SHP77 treated with DMSO at 0.1 percent for 48 hours (cell line): ENCODE measurements at places on chromosomes 1 and 21.

GRCh38 chr1:54854381-54855020 lies 32.5 kb downstream of the DHCR24 start:
- no peak for DNase-seq

DNA sequence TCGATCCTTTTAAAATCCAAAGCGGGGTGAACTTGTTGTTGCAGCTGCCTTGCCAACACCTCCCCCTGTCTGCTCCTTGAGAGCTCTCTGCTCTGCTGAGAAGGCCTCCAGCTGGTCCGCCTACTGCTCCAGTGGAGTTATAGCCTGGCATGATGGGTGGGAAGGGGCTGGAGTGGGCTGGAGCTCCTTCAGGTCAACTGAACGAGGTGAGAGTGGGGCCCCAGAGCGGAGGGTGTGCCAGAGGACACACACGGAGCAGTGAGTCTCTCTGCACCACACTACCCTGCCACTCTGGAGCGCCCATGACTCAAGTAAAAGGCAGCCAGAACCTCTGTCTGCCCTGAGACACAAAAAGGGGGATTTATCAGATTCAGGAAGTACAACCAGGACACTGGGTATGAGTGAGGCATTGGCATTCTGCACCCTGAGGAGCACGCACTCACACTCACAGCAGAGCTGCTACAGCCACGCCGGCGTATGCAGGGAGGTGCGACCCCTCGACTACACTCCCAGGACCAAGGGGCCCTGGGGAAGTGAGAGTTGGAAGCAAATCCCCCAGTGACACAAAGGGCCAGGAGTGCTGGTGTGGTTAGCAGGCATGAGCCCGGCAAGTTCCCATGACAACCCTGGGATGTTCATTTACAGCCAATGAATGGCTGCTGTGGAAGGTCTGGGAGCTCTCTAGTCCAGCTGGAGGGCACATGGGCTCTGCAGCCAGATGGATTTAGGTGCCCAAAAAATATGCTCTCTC lies 28.0 kb upstream of the EVA1B start:
- no peak for DNase-seq

GRCh38 chr1:38780133-38780532 lies 79.4 kb downstream of the RRAGC start:
- DNase-seq = no peak

DNA sequence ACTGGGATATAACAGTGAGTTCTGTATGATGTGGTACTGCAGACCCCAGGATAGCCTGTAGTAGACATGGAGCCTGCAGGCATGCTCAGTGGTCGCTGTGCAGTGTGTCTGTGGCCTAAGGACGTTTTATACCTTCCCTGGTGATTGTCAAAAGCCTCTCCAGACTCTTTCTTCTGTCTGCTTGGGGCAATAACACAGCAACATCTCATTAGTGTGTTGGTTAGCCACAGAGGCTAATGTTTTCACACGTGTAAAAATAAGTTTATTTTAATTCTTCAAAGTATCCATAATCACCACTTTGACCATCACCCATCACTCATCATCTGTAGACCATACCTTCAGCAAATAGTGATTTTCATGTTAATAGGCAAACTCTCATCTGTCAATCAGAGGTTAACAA lies at the start of gene KRTAP24-1:
Gene KRTAP24-1 (minus strand): TSS at position 101 of the 400 bp plus-strand sequence. CDS start 18 bp downstream, at position 83.
- no peak for DNase-seq

DNA sequence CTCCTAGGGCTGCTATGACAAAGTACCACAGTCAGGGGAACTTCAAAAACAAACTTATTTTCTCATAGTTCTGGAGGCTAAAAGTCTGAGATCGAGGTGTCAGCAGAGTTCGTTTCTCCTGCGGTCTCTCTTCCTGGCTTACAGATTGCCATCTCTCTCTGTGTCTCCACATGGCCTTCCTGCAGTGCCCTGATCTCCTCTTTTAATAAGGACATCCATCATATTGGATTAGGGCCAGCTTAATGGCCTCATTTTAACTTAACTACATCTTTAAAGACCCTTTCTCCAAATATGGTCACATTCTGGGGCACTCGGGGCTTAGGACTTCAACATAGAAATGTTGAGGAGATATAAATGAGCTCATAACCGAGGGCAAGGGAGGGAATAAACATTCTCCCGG lies 12.2 kb downstream of the C1orf74 start:
- no peak for DNase-seq

- DNase-seq = no peak
These were observed 82.7 kb downstream of the HLCS start for GRCh38 chr21:36883532-36884486.

DNA sequence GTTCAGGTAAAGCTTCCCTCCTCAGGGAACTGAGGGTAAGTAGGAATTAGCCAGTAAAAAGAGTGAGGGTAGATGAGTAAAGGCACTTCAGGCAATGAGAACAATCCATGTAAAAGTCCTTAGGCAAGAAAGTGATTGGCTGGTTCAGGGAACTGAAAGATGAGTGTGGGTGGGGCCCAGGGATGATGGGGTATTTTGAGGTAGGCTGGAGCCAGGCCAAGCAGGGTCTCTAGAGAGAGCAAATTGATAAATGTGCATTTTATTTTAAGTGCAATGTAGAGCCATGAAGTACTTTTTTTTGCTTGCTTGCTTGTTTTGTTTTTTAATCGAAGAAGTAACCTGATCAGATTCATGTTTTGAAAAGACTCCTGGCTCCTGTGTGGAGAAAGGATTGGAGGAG lies 26.5 kb downstream of the OSBPL9 start:
- no peak for DNase-seq

DNA sequence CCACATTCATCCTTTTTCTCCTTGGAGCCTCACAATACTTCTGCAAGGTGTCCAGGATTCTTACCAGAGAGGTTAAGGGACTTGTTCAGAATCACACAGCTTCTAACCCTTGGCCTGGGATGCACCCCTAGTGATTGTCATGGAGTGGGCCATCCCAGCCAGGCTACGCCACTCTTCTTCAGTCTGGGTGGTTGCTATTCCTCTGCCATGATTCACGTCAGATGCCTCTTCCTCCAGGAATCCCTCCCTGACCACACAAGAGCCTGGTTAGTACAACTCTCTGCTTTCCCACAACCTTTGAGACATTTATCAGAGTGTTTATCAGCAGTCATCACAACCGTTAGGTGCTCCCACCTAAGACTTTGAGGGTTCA lies 121.8 kb downstream of the EPHB2 start:
- no peak for DNase-seq

- DNase-seq = no peak
These were observed 158.5 kb upstream of the FGGY start for GRCh38 chr1:59138402-59138801.

GRCh38 chr21:25005388-25005787 lies 601.9 kb downstream of the MRPL39 start:
- no peak for DNase-seq

- no peak for DNase-seq
These were observed 258.2 kb upstream of the DUSP10 start for GRCh38 chr1:222000131-222000530.

DNA sequence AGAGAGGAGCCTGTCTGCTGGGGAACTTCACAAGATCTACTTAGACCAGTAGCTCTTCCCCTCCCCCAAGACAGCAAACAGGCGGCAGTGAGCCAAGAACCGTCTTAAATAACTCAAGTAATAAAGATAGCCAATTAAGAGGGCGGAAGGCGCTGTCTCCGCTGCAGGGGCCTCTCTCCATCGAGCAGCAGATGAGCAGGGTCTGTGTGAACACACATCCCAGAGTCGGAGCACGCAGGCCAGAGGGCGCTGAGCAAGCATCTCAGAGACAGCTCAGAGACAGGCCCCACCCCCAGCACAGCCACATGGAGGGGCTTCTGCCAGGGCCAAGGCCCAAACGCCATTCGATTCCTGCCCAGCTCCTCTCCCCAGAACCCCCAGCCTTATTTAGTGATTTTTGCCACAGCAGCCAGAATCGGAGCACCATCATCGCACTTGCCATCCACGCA lies 11.1 kb downstream of the IFFO2 start:
- DNase-seq = no peak

GRCh38 chr1:149884433-149885338 lies 14.7 kb upstream of the BOLA1 start:
- DNase-seq = peak; percentile 79

DNA sequence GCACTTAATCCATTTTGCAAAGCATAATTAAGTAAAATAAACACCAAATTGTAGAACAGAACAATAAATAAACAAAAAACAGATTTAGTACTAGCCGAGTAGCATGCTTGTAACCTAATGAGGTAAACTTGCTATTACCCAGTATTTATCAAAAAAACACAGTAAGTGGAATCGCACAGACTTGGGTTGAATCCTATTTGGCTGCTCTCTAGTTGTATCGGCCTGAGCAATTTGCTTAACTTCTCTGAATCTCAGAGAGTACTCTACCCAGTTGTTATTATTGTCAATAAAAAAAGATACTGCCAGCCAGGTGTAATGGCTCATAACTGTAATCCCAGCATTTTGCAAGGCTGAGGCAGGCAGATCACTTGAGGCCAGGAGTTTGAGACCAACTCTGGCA lies 664.3 kb downstream of the ADGRL2 start:
- no peak for DNase-seq

GRCh38 chr1:173427146-173428054 lies 49.7 kb upstream of the PRDX6 start:
- no peak for DNase-seq

DNA sequence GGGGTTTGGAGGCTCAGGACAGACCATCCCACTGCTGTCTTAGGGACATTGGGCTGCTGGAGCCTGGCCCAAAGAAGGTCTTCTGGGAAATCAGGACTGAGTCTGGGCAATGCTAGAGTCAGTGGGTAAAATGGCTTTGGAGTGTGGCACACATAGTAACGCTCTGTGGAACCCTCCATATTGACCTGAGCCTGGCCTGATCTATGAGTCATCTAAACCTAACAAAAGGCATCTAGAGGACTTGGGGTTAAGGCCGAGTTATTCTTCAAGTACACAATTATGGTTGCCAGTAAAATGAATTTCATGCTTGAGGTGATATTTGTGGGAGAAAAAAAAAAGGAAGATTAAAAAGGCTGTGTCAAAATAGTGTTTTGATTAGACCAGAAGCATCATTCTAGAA lies 77.7 kb downstream of the ST6GALNAC5 start:
- no peak for DNase-seq

- no peak for DNase-seq
These were observed 1041.3 kb upstream of the ADGRL4 start for GRCh38 chr1:80047791-80048190.

- DNase-seq = no peak
These were observed 87.3 kb downstream of the PTPRU start for GRCh38 chr1:29323636-29324035.

DNA sequence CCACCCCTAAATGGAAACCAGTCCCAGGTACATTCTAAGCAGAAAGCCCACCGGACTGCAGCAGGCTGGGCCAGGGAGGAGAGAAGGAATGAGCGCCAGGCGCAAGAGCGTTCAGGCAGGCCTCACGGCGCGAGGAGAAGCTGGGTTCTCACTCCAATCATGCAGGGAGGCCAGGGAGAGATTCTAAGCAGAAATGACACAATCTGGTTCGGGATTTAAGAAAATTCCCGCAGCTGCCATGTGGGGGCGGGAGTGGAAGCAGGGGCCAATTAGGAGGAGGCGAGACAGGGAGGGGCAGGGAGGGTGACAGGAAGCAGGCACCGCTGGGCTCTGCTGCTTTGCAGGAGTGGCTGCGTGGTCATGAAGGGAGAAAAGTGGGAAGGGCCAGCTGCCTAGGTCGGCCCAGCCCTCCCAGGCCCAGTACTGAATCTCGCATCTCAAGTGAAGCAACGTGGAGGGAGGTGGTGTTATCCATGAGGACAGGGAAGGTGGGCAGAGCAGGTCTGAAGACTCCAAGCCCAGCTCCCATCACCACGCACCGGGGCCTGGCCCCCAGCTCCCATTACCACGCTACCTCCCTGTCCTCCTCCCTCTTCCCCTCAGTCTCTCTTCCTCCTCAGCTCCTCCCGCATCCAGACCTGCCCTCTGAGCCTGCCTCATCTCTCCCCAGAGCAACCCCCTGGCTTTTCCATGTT lies 11.8 kb downstream of the NPHP4 start:
- no peak for DNase-seq

DNA sequence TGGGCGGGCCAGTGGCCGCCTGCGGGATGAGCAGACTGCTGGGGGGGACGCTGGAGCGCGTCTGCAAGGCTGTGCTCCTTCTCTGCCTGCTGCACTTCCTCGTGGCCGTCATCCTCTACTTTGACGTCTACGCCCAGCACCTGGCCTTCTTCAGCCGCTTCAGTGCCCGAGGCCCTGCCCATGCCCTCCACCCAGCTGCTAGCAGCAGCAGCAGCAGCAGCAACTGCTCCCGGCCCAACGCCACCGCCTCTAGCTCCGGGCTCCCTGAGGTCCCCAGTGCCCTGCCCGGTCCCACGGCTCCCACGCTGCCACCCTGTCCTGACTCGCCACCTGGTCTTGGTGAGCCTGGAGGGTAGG lies 2.1 kb downstream of the B4GALT2 start:
- no peak for DNase-seq

GRCh38 chr1:64171246-64171645 lies 32.2 kb upstream of the UBE2U start:
- no peak for DNase-seq

DNA sequence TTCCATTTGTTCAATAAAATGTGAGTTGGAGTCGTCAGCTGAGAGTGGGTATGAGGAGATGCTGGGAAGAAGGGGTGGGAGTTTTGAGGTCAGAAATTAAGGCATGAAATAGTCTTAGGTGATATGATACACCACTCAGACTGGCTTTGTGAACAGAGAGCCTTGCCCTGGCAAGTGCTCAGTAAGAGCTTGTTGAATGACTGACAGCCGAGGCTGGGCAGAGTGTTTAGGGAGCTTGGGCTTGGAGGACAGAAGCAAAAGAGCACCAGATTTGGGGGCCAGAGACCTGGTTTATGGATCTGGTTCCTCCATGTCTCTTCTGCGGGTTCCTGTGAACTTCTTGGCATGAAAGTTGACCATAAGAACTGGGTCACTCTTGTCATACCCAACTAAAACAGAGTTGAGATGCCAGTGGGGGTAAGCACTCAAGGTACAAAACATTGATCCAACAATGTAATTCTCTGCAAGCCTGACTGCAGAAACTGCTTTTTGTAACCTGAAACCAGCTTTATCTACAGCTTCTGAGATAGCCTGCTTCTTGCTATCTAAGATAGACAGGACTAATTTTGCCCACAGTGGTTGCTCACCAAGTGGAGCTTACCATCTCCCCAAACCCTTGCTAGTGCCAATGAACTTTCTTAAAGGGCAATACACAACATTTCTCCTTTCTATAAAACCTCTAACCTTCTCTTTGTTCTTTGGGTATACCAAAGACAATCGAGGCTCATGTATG lies 126.4 kb downstream of the TENT5C start:
- no peak for DNase-seq

- no peak for DNase-seq
These were observed 83.4 kb upstream of the FMN2 start for GRCh38 chr1:240008298-240008697.

DNA sequence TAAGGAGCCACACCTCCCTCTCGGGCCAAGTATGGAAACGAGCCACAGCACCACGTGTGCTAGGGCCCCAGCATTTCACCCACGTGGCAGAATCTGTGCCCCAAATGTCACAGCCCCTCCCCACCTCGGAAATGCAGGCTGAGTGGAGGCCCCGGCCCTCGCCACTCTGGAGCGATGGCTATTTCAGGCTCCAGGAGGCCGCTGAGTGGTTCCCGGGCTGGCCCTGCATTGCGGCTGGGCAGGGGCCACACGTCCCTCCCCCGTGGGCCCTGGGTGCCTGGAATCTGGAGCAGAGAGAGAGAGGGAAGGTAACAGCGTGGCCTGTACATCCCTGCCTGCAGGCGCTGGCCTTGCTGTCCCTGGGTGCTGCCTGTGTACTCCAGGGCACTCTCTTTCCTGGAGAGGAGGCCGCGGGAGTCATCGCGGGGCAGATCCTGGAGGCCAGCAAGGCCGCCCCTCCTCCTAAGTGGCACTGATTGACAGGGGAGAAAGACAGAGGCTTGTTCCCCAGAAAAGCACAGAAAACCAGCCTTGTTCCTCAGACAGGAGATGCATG lies 68.0 kb upstream of the TRAPPC10 start:
- DNase-seq = no peak

GRCh38 chr21:38399103-38399502 lies 99.2 kb downstream of the ERG start:
- DNase-seq = no peak
